ENCODE measurements at places on chromosomes 3 and 15.

- no peak for DNase-seq
These were observed 271.6 kb upstream of the CBLB start for GRCh38 chr3:106140431-106140830.

DNA sequence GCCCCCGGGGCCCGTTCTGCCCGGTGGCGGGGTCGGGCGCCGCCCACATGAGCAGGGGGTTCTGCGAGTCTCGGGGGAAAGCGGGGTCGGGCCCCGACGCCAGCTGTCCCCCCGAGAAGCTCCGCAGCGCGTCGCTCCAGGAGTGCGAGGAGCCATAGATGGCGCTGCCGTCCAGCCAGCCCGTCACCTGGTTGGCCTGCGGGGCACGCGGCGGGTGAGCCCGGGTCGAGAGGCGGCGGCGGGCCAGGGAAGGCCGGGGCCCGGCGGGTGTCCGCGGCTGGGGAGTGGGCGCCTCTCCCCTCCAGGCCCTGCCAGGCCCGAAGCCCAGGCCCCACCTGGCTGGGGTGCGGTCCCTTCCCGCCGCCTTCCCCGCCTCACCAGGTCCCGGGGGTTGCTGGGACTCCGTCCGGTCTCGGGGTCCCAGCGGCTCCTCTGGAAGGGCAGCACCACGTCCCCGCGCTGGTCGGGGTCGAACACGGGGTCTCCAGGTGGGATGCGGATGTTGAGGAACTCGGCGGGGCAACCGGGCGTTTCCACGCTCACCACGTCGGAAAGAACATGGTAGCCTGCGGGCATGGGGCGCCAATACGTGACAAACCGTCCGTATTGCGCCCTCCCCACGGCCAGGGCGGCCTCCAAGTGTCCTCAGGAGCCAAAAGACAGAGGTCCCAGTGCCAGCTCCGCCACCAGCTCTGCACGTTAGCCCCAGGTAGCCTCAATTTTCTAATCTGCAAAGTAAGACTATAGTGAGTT is 2.4 kb downstream of the DUOX2 start:
- no peak for DNase-seq

DNA sequence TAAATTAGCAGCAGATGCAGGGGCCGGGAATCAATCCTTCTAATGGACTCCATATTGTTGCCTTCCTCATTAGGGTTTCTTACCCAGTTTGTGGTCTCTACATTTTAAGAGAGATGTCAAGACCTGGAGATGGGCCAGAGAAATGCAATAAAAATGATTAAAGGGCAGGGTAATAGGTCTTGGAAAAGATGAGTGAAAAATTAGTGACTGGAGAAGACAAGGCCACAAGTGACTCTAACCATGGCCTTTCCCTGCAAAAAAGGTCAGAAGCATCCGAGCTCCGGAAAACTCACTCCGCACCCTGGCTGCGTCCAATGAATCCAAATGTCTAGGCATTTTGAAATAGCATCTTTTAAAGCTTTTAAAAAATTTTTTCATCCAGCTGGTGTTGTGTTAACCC is 152.8 kb downstream of the ARRDC4 start:
- no peak for DNase-seq

GRCh38 chr3:16476636-16477035 is 36.9 kb downstream of the RFTN1 start:
- no peak for DNase-seq

DNA sequence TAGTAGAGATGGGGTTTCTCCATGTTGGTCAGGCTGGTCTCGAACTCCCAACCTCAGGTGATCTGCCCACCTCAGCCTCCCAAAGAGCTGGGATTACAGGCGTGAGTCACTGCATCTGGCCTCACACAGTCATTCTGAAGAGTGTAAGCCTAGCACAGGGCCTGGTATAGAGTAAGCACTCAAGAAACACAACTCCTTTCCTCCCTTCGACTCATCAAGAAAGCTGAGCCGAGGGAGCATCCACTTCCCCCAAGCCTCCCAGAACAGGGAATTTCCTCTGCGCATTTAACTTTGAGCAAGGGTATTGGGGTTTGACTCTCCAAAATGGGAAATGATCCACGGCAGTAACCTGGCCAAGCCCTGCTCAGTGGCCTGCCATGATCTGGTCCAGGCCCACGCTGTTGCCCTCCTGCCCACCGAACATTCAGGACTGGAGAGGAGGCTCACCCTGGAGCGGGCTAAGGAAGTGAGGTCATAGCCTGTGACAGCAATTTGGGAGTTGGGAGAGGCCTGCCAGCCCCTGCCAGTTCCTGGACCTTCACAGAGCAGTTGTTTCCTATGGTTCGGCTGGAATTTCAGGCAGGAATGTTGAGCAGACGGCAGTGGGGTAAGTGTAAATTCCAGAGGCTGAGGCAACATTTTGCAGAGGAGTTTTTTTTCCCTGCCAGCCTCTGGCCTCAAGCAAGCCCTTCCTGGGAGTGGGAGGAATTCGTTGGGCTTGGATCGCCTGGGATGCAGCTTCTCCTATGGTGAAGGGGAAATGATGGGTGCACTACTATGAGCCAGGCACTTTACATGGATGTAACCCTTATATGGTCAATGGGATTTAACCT is 21.2 kb upstream of the SMAD3 start:
- no peak for DNase-seq

- DNase-seq, result no peak
These were observed 40.4 kb upstream of the LIMD1 start for GRCh38 chr3:45554006-45554666.

DNA sequence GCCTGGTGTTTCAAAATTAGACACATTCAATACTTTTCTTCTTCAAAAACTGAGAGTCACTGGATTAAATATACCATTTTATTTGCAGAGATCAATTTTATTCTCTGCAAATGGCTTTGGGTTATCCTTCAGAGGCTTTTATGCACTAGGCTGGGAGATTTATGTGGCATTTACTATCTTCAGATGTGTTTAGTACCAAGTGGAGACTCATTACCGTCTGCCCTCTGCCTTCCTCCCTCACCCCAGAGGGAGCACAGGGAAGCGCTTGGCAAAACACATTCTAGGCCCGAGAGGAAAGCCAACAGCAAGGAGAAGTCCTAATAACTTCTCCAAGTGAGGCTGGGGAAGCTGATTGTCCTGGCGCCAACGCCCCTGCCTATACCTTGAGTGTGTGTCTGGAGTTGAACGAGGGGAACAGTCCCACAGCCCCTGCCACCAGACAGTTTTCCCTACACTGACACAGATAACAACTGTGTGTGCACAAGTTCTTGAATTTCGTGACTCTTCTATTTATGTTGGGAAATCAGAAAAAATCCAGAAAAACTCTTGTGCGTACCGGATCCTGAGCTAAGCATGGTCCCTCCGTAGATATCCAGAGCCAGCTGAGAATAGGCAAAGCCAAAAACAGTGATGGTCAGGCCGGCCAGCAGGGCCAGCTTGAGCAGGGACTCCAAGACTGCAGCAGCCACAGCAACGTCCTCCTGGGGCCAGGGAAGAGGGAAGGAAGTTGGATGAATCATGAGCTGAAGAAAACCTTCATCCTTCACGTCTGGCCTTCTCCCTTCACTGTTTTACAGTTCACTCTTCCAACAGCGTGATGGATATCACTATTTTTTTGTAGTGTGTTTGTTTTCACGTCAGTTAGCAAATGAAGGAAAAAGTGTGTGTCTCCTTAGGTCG is 26.6 kb downstream of the RFT1 start:
- DNase-seq, result no peak

DNA sequence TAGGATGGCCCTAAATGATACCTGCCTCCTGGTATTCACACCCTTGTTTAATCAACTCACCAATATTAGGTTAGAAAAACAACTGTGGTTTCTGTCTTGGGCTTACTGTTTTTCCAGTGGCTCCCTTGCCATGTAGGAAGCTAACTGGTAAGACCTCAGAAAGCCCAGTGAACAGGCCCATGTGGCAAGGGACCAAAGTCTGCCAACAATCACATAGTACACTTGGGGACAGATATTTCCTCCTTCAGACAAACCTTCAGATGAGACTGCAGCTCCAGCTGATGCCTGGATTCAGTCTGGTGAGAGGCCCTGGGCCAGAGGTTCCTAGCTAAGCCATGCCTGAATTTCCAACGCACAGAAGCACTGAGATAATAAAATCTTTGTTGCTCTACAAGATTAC is 96.1 kb downstream of the GSK3B start:
- no peak for DNase-seq

DNA sequence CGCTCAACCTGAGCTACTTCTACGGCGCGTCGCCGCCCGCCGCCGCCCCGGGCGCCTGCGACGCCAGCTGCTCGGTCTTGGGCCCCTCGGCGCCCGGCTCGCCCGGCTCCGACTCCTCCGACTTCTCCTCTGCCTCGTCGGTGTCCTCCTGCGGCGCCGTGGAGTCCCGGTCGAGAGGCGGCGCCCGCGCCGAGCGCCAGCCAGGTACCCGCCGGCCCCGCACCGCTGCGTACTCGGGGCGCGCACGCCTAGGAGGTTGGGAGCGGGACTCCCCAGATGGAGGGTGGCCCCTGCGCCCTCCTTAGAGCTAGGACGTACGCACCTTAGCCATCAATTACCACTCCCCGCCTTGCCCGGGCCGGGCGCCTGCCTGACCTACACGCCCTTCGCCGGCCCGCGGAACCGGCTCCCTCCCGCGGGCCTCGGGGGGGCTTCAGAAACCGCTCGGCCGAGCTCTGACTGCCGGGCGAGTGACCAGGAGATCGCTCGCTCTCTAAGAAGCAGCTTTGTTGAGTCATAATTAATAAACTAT is 466 bp downstream of the NFKBIZ start:
- DNase-seq, result peak; percentile 61

- peak; percentile 24 for DNase-seq
These were observed 149.1 kb upstream of the CD96 start for GRCh38 chr3:111392894-111393398.

GRCh38 chr3:117473981-117474538 is 764.5 kb downstream of the TUSC7 start:
- DNase-seq, result no peak

DNA sequence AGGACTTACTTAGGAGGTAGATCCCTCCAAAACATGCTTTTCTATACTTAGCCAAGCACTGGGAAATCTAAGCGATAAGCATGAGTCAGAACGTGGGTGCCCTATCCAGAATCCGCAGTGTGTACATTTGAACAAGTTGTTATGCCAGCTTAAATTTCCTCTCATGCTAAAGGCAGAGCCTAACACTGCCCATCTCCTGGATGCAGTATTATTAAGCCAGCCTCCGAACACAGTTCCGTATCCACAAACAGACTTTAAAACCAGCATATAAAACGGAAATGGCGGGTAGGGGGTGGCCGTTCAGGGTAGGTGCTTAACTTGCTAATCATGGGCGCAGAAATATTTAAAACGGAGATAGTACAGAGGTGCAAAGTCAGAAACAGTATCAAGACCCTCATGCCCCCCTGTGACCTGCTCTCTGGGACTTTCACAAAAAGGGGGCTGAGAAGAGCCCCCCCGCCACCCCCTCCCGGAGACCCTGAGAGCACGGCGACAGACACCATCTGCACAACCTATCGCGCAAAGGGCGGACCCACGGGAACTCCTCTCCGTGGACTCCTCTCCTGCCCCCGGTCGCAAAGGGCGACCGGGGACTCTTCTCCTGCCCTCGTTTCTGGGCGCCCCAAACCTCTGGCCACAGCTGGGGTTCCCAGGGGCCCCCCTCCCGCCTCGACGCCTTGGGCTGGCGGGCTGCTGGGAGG is 889 bp upstream of the LRRIQ4 start:
- DNase-seq, result peak; percentile 6

DNA sequence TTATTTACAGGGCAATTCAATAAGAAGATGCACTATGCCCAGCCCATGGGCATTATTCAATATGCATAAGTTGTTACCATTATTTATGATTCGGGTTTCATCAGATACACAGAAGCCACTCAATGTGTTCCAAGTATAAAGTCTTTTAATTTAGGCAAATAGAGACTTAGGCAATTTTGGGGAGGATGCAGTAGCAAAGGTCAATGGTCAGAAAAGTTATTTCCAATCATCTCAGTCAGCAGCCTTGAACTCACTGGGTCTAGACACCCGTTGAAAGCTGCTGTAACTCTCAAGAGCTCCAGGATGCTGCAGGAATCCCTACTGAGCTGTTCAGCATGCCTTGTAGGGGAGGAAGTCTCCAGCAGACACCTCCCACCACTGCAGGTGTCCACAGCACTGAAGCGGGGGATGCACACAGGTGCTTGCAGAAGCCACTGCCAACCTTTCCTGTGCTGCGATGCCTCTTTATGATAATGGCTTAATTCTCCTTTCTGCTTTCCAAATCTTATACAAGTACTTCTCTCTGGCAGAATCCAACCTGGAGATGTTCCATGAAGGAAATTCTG is 155.0 kb upstream of the SUCLG2 start:
- DNase-seq, result no peak

GRCh38 chr3:124995460-124995994 is 60.3 kb downstream of the HEG1 start:
- DNase-seq, result peak; percentile 43

DNA sequence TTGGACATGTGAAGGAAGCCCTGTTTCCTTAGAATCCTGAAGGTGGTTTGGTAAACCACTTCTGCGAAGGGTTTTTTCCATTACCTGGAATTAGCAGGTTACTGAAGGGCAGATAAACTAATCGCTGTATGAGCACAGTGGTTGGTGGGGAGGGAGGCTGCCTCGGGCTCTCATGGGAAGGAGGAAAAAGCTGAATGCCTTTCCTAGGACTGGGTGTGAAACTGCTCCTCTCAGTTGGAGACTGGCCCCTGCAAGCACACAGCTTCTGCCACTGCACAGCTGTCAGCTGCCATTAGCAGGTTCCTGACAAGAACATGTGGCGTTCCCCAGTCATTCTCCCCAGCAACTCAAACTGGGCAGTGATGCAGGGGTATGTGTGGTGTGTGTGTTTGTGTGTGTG is 376.3 kb downstream of the GAP43 start:
- DNase-seq, result no peak

DNA sequence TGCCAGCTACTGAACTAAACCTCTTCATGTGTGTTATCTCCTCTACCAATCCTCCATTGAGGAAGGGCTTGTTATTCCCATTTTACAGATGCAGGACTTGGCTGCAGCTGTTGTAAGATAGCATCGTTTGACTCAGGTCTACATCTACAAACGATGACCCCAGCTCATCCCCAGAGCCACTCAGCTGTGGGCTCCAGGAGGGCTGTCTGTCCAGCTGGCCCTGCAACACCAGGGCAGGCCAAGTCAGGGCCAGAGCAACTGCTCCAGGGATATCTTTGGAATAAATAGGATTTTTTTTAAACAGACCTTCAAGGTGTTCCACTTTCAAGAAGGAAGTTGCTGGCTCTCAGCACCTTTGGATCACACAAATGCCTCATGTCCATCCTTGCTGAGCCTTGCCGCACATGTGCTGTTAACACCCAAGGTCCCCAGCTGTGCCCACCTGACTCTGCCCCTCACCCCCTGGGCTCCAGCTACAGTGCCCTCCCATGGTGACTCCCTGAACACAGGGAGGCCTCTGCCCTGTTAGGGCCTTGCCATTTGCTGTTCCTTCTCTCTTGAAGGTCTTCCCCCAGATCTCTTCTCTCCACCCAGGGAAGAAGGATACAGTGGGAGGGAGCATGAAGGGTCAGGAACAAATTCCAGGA is 31.0 kb downstream of the ALDH1L1 start:
- DNase-seq, result no peak

DNA sequence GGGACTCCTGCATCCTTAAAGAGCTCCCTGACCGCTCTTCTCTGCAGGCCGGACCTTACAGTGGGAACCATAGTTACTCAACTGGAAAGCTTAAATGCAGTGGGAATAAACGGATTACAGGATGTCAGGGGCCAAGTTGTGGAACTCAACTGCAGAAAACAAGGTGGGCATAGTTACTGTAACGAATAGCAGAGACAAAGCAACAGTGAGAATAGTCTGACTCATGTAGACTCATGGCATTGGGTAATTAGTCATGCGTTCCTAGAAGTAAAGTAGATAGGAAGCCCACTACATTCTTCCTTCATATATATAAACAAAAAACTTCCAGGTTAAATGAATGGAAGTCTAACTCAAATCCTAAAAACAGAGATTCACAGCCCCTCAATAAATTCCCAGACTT is 95.5 kb upstream of the CHRNA7 start:
- no peak for DNase-seq

Data from activated naive CD4-positive, alpha-beta T cell treated with Interleukin-2 at 50 U/mL for 16 hours (primary cell).